Stimulated activated CD8-positive, alpha-beta memory T cell treated with anti-CD3 and anti-CD28 coated beads, Interleukin-4, amount 100 ng/mL, for 4 hours (primary cell): ENCODE measurements at places on chromosomes 7 and 10.

DNA sequence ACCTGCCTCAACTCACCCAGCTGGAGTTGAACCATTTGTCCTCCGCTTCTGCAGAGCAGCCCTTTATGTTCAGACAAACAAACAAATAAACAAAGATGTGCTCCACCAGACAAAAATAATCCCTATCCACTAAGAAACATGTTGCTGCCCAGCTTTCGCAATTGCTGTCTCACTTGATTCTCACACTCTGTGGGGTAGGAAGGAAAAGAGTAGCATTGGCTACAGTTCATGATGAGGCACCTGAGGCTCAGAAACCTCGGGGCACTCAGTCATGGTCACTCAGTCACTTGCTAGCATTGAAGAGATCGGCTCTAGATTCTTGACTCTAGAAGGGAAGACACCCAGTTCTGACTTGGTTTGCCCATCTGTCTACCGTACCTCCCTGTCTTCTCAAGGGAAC, 88.0 kb upstream of the ZMIZ1 start:
- no peak for DNase-seq

DNA sequence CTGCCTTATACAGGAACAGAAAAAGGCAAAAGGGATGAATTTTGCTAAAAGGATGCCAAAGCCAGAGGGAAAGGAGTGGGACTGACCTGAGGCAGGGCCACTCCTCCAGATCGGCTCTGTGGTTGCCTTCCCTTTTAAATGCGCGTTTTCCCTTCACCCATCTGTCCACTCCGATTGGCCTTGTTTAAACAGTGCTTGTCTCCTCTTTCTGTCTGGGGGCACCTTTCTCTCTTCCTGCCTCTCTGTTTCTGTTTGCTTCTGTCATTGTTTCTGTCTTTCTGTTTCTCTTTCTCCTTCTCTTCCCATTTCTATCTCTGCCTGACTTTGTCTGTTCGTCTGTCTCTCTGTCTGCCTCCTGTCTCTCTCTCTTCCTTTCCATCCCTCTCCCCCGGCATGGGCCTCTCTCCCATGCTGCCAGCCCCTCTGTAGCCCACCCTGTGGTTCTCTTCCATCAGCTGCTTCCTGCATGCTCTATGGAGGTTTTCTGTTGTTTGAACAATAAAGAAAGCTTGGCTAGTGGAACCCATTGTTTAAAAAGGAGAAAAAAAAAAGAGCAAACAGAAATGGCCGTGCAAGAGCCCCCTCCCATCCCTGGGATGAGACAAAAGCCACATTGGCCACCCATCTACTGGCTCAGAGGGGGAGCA, 29.5 kb upstream of the HSPB1 start:
- no peak for DNase-seq

DNA sequence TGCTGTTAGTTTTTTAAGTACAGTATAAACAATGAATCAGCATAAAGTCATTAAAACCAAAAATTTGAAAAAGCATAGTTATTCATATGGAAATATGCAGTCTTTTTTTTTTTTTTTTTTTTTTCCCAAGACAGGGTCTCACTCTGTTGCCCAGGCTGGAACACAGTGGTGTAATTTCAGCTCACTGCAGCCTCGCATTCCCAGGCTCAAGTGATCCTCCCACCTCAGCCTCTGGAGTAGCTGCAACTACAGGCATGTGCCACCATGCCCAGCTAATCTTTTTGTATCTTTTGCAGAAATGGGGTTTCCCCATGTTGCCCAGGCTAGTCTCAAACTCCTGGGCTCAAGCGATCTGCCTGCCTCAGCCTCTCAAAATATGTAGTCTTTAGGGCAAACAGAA, 182.0 kb downstream of the SEMA3E start:
- DNase-seq: no peak

- no peak for DNase-seq
These were observed 846 bp upstream of the CALML5 start for GRCh38 chr10:5500162-5500670.

GRCh38 chr10:10780746-10781145, 236.9 kb upstream of the CELF2 start:
- no peak for DNase-seq

GRCh38 chr10:32114508-32114907, 58.3 kb upstream of the KIF5B start:
- DNase-seq: no peak

DNA sequence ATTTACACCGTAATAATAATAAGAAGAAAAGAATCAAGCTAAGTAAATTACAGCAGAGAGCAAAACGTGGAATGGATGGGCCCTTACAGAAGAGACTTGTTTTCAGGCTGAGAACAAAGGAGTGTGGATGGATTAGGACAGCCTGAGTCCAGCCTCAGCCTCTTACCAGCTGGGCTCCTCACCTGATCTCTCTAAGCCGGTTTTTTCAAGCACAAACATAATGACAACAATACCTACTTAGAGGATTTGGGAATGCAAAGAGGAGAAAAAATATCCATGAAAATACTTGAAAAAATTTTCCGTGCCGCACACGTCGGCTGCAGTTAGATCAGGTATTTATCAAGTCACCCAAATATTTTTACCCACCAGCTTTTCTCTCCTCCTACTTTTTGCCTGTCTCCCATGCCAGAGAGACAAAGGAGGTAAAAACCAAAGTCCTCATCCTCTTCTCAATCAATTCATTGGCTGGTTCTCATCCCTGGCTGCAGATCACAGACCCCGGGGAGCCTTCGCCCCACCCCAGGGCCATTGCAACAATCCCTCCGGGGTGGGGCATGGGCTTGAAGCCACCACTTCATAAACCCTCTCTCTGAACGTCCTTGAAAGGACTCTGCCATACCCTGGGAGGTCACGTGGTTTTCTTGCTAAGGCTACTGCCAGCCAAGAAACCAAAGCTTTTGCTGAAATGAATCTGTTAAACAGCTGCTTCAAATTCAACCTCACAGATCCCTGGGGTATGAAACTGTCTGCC, 29.7 kb upstream of the GTF2I start:
- no peak for DNase-seq

DNA sequence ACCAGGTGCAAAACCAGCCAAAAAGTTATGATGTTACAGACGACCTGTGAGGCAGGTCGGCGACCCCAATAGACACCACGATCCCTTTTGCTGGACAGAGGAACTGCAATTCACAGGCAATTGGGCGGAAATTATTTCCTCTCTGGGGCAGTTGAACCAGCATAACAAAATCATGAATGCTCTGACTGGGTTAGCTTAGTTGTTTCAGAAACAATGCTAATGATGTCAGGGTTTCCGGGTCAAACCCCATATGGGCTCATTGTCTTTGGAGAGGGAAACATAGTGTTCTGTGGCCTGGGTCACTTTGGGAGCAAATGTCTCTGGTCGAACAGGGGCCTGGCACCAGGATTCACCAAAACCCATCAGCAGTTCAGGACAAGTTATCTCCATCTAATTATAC, 669.1 kb upstream of the NRP1 start:
- DNase-seq: no peak

GRCh38 chr10:132740588-132740987, 45.4 kb downstream of the NKX6-2 start:
- DNase-seq: no peak

- no peak for DNase-seq
These were observed 42.8 kb upstream of the WNT8B start for GRCh38 chr10:100419911-100420449.

GRCh38 chr7:81333004-81333403, 414.2 kb upstream of the SEMA3C start:
- no peak for DNase-seq

GRCh38 chr10:126519185-126519584, 130.9 kb upstream of the ADAM12 start:
- no peak for DNase-seq

- no peak for DNase-seq
These were observed 24.9 kb downstream of the PRLHR start for GRCh38 chr10:118570591-118570990.

DNA sequence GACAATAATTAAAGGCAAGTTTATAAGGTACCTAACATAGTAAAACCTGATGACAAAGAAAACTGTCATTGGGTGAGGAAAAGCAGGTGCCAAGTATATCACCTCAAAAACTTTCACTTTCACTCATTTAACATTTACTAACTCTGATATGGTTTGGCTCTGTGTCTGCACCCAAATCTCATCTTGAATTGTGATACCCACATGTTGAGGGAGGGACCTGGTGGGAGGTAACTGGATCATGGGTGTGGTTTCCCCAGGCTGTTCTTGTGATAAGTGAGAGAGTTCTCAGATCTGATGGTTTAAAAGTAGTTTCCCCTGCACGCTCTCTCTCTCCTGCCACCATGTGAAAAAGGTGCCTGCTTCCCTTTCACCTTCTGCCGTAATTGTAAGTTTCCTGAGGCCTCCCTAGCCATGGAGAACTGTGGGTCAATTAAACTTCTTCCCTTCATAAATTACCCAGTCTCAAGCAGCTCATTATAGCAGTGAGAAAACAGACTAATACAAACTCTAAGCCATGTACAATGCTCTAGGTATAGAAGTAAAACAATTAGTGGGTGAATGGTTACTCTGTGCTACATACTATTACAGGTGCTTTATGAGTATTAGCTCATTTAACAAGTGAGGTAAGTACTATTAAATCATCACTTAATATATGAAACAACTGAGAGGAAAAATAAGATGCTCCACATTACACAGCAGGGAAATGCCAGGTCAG, 199.0 kb downstream of the CHCHD3 start:
- no peak for DNase-seq

GRCh38 chr10:97207756-97208346, 22.1 kb upstream of the SLIT1 start:
- no peak for DNase-seq

GRCh38 chr10:28938745-28939144, 261.4 kb downstream of the BAMBI start:
- DNase-seq: no peak
